ENCODE measurements at places on chromosomes 1 and 21. TPM values are rescaled to one million over a fixed set of nuclear protein-coding genes. Genes with fewer than 3 reads are reported as not detected.

GRCh38 chr1:183143576-183144315 lies 42.3 kb upstream of the LAMC2 start:
- H3K4me3 ChIP-seq, result no peak overlapping the region
- no peaks in the 10 kb centered on the region for H3K4me1 ChIP-seq
- H3K36me3 ChIP-seq, result no peaks in the 10 kb centered on the region
- no peak overlapping the region for H3K27ac ChIP-seq

Gene KRTAP7-1
- total RNA-seq, result not detected

GRCh38 chr1:159122005-159122621 lies 45.5 kb upstream of the AIM2 start:
- DNase-seq, result no peak
- H3K36me3 ChIP-seq, result no peaks in the 10 kb centered on the region
- H3K4me1 ChIP-seq, result peaks cover 15% of the 10 kb centered on the region
- H3K4me3 ChIP-seq, result no peak overlapping the region

DNA sequence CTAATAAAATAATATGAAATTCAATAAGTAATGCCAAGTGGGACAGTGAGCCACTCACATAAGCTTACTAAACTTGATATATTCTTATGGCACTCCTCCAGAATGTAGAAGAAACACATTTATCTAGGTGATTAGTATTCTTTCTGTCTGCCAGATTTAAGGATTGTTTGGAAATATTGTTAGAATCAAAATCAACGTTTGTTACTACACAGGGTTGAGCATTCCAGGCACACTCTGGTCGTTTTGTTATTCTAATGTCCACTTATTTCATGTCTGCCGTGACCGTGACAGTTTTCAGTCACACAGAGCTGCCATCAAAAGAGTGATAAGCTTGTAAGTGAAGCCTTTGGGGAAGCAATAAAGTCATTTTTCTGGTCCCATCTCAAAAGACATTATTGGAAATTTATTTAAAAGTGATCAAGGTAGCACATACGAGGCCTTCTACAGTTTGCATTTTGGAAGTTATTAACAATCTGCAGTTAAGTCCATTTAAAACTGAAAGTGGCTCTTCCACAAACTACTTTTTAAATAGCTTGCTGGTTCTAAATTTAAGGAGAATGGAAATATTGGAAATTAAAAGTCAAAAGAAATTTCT lies 38.0 kb downstream of the NFIA start:
- H3K27ac ChIP-seq, result no peak overlapping the region
- H3K4me3 ChIP-seq, result no peak overlapping the region
- H3K36me3 ChIP-seq, result no peaks in the 10 kb centered on the region
- DNase-seq, result no peak

Measured in activated CD4-positive, alpha-beta T cell treated with anti-CD3 and anti-CD28 coated beads for 36 hours (primary cell).